ENCODE measurements at places on chromosomes 3 and 15.

DNA sequence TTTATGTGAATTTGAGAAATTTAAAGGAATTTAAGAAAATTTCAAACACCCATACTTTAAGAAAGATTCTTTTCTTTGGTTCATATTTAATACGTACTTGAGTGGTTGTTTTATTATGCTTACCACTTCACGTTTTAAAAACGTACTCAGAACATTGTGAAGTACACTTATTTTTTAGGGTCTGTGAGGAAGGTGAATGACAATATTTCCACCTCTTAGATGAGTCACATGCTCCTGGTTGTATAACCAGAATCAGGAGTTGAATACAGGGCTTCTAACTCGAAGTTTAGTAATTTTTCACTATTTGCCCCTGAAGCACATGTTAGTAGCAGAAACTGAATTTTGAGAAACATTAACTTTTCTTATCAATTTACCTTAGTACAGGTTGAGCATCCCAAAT lies 7.5 kb downstream of the SKIL start:
- no peak for DNase-seq

GRCh38 chr15:77858792-77859490 lies 218.6 kb downstream of the TBC1D2B start:
- no peak for DNase-seq

DNA sequence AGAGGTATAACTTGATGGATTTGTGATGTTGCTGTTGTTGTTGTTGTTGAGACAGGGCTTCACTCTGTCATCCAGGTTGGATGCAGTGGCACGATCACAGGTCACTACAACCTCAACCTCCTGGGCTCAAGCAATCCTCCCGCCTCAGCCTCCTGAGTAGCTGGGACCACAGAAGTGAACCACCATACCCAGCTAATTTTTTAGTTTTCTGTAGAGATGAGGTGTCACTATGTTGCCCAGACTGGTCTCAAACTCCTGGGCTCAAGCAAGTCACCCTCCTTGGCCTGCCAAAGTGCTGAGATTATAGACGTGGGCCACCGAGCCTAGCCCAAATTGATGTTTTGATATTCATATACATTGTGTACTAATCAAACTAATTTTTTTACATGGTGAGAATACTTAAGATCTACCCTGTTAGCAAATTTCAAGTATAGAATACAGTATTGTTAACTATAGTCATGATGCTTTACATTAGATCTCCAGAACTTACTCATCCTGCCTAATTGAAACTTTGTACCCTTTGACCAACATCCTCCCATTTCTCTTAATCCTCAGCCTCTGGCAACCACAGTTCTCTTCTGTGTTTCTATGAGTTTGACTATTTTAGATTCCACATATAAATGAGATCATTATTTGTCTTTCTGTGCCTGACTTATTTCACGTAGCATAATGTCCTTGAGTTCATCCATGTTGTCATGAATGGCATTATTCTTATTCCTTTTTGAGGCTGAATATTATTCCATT lies 23.2 kb downstream of the LMCD1 start:
- no peak for DNase-seq

GRCh38 chr3:101879102-101879501 lies 29.8 kb downstream of the NFKBIZ start:
- DNase-seq = no peak

DNA sequence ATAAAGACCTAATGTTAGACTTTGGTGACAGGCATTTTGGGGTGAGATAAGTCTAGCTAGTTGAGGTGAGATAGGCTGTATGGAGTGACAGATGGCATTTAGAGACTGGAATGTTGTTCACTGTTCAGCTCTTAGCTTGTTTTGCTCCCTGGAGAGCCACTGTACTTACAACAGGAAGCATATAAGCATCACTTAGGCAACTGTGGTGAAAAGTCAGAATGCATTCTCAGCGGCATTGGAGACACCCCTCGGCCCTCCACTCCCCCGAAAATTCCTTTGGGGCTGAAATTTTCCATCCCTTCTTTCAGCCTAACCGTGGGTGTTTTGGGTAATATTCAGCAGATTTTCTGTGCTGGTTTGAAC lies 73.4 kb downstream of the SLCO3A1 start:
- DNase-seq = no peak

DNA sequence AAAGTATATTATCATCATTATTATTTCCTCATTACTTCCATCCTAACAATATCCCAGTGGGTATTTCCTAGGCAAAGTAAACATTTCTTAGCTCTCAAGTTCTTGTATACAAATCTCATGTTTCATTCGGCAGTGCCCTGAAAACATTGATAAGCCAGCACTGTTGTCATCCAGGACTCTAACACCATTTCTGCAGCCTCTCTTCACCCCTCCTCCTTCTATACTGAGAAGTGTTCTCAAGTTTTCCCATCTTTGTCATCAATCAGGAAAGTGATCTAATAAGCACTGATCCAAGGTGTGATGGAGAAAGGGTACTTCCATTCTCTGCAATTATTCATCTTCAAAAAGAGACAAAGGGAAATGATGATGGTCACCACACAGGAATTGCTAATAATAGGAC lies 168.4 kb upstream of the CCDC54 start:
- DNase-seq = no peak

DNA sequence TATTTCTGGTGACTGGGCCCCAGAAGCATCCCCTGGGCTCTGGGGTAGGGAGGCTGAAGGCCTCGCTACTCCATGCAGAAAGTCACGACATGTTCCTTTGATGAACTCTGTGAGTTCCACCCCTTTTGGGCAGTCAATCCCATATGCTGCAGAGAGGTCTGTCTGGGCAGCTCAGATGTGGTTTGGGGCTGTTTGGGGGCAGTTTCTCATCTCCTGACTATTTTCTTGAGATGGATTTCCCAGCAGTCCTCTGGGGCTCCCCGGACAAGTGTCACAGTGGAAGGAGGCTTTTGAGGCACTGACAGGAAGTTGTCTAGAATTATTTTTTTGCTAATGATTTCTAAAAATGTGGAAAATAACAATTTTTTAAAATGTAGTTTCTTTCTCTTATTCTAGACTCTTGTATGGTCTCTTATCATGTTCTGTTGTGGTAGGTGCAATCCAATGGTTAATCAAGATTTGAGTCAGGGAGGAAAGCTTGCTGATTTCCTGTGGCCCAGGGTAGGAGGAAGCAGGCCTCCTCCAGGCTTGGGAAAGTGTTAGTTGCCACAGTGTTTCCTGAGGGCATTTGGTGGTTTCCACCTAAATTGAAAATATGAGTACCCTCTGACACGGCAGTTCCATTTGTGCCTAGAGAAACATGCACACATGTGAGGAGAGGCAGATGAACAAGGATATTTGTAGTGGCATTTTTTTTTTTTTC lies 19.9 kb upstream of the TATDN2 start:
- DNase-seq = peak; percentile 34

- no peak for DNase-seq
These were observed 148.6 kb downstream of the MEIS2 start for GRCh38 chr15:36951731-36952247.

- DNase-seq = no peak
These were observed 19.4 kb downstream of the SH2D7 start for GRCh38 chr15:78111788-78112187.

GRCh38 chr15:95196176-95196915 lies 965.0 kb downstream of the MCTP2 start:
- DNase-seq = no peak

GRCh38 chr3:28612232-28612631 lies 263.6 kb upstream of the AZI2 start:
- no peak for DNase-seq

GRCh38 chr3:105040026-105040622 lies 326.6 kb upstream of the ALCAM start:
- DNase-seq = no peak

DNA sequence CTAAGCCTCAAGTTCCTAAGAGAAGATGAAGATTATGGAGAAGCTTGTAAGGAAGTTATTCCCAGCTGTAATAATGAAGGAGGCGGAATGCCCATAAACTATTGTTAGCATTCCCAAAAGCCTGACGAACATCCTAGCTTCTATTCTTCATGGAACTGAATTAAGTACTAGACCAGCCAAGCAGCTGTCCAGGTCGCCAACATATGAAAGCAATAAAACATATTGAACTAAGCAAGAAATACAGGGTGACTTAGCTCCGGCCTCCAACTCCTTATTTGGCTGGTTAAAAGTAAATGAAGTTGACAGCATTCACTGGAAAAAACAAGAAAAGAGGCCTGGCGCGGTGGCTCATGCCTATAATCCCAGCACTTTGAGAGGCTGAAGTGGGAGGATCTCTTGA lies 174.0 kb upstream of the TPM1 start:
- peak; percentile 65 for DNase-seq

DNA sequence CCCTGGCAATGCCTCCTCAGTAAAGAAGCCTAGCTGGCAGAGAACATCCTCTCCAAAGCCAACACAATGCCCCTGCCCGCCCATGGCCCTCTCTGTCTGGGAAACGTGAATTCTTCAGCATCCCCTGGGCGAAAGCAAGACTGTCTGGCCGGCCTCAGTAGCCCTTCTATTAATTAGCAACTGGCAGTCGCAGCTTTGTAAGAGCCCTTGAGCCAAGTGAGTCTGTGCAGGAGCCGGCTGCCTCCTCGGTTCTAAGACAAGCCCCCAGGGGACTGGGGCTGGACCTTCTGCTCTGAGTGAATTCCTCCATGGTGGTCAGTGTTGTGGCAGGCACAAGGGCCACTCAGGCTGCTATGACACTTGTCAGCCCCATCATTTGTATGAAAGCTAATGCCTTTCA lies 7.4 kb downstream of the HCN4 start:
- no peak for DNase-seq

GRCh38 chr3:192060160-192060781 lies 599.3 kb downstream of the PYDC2 start:
- DNase-seq = no peak

DNA sequence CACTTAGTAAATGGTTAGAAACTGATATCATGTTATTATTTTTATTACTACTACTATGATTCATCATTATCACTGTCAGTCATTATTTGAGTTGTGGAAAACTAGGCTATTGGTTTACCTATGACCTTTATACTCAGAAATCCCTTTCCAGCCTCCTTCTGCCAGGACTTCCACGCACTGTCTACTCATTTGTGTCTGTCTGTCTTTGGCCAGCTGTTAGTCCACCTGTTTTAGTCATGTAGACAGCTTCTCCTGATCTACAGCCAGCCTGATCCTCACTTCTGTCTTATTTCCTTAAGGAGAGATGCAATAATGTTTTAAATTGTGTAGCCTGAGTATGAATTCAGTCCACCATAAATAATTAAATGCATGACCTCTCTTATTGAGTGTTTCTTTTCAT lies 162.8 kb downstream of the EPHA3 start:
- DNase-seq = no peak

DNA sequence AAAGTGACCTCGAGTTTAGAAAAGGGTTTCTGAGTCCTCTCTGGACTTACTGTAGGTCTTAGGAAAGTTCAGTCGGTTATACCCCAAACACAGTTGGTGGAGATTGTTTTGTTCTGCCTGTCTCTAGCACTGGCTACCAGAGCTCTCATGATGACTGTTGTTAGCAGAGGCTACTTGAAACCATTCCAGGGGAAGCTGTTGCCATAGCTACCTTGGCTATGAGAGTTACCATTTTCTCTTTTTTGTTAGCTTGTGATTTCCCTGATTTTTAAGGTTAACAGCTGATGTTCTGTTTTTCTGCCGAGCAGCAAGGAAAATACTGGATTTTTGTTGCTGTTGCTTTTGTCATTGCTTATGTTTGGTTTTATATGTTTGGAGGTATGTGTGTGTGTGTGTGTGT lies 26.7 kb downstream of the ABHD2 start:
- DNase-seq = no peak

All from femur (tissue), 1 donor.